Liver (tissue), 10 donors: ENCODE measurements at places on chromosomes 5 and 9. TPM values are rescaled to one million over a fixed set of nuclear protein-coding genes. Genes with fewer than 3 reads are reported as not detected.

GRCh38 chr9:78032730-78033457 lies 1.3 kb upstream of the GNAQ start:
- H3K4me1 ChIP-seq = peaks cover 15% of the 10 kb centered on the region
- DNase-seq = no peak
- H3K27me3 ChIP-seq = no peaks in the 10 kb centered on the region
- H3K4me3 ChIP-seq = peak overlapping the region; percentile 54
- H3K27ac ChIP-seq = peak overlapping the region; percentile 94

- H3K4me3 ChIP-seq = no peak overlapping the region
- H3K36me3 ChIP-seq = no peaks in the 10 kb centered on the region
- H3K4me1 ChIP-seq = no peaks in the 10 kb centered on the region
- no peaks in the 10 kb centered on the region for H3K27me3 ChIP-seq
- DNase-seq = no peak
These were observed 164.8 kb downstream of the MACROH2A1 start for GRCh38 chr5:135234242-135234641.

The SMIM33 gene
- not detected for polyA plus RNA-seq

- no peaks in the 10 kb centered on the region for H3K36me3 ChIP-seq
- DNase-seq = peak; percentile 84
- H3K4me1 ChIP-seq = peaks cover 7% of the 10 kb centered on the region
- H3K4me3 ChIP-seq = no peak overlapping the region
- H3K27ac ChIP-seq = no peak overlapping the region
These were observed 23.4 kb upstream of the ZBTB43 start for GRCh38 chr9:126781186-126782052.

- H3K36me3 ChIP-seq = no peaks in the 10 kb centered on the region
- DNase-seq = no peak
- H3K27me3 ChIP-seq = no peaks in the 10 kb centered on the region
- no peak overlapping the region for H3K27ac ChIP-seq
These were observed 2.2 kb upstream of the TGFBI start for GRCh38 chr5:136026636-136027035.

The TEX48 gene
- polyA plus RNA-seq = not detected

The ZNF454 gene
- 0.09 TPM for polyA plus RNA-seq
